Fibroblast of villous mesenchyme (primary cell): ENCODE measurements at places on chromosomes 6 and 20.
A peak's percentile ranks its signal among the peaks of the same experiment; 100 is the strongest.

GRCh38 chr20:63449796-63450730, 22.4 kb downstream of the KCNQ2 start:
- no peak for DNase-seq

GRCh38 chr6:72968704-72969103, 256.6 kb downstream of the KHDC1L start:
- DNase-seq, result peak; percentile 63

- peak; percentile 57 for DNase-seq
Observed at GRCh38 chr6:11245381-11246256, 13.2 kb upstream of the NEDD9 start.

DNA sequence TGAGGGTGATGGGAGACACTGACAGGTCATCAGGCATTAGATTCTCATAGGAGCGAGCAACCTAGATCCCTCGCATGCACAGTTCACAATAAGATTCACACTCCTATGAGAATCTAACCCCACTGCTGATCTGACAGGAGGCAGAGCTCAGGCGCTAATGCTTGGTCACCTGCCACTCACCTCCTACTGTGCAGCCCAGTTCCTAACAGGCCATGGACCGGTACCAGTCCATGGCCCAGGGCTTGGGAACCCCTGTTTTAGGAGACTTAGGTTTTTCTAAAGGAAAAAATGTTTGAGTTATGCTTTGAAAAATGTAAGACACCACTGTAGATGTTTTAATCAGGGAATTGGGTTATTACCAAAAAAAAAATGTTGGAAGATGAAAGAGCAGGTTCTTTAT, 6.7 kb downstream of the HLA-E start:
- DNase-seq, result no peak

DNA sequence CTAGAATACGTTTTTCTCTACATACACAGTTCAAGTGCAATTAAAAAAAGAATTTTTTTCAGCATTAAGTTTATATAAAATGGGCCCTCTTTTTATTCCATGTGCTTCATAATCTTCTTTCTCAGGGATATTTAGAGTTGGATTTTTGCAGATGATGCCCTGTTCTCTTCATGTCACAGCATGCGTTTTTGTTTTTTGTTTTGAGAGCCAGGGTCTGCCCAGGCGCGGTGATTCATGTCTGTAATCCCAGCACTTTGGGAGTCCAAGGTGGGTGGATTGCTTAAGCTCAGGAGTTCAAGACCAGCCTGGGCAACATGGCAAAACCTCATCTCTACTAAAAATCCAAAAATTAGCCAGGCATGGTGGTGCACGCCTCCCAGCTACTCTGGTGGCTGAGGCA, 82.9 kb upstream of the PRND start:
- DNase-seq, result no peak

GRCh38 chr6:136429264-136430065, 120.8 kb downstream of the MAP7 start:
- no peak for DNase-seq

DNA sequence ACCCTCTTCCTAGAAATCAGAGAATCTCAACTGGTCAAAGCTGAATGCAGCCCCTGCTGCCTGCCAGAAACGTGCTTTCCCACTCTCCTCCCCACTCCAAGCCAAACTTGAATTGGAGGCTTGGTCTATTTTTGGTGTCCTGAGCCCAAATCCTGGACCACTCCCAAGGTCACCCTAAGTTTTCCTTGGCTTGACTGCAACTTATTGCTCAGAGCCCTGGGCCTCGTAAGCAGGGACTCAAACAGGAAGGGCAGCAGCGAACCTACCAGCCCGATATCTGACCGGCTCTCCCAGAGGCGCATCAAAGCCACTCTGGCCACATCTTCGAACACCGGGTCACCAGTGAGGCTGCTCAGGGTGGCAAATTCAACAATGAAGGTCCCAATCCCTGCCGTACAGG, 12.7 kb downstream of the EDEM2 start:
- no peak for DNase-seq

DNA sequence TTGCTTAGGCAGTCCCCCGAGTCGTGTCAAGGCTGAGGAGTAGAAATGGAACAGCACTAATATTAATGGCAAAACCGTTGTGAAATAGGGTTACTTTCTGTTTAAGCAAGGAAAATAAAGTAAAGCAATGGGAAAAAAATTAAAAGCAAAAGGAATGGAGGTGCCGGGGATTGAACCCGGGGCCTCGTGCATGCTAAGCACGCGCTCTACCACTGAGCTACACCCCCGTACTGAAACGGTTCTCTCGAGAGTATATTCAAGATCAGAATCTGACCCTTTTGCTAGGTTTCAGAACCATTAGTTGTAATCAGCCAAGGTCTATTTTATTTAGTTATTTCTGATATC, 85.5 kb downstream of the TRIM27 start:
- peak; percentile 78 for DNase-seq
